Adrenal gland (tissue), 19 donors: ENCODE measurements at places on chromosomes 6 and 20. TPM values are rescaled to one million over a fixed set of nuclear protein-coding genes. Genes with fewer than 3 reads are reported as not detected.

DNA sequence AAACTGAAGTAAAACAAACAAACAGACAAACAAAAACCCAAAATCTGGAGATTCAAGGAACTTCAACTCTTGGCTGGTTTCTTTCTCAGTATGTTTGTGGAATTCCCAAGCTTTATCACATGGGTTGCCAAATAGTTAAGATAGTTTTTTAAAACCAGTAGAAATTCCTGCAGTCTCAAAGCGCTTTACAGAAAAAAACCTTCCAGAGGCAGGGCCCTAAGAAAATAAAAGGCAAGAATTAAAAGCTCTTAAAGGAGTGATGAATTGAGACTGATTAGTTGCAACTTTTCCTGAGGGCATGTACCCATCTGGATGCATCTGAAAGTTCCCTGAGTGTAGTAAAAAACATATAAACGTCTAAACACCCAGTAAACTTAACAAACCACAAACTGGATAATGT, 25.9 kb upstream of the PTCHD4 start:
- DNase-seq: no peak

GRCh38 chr20:617934-618690, 8.0 kb upstream of the TCF15 start:
- DNase-seq: no peak

DNA sequence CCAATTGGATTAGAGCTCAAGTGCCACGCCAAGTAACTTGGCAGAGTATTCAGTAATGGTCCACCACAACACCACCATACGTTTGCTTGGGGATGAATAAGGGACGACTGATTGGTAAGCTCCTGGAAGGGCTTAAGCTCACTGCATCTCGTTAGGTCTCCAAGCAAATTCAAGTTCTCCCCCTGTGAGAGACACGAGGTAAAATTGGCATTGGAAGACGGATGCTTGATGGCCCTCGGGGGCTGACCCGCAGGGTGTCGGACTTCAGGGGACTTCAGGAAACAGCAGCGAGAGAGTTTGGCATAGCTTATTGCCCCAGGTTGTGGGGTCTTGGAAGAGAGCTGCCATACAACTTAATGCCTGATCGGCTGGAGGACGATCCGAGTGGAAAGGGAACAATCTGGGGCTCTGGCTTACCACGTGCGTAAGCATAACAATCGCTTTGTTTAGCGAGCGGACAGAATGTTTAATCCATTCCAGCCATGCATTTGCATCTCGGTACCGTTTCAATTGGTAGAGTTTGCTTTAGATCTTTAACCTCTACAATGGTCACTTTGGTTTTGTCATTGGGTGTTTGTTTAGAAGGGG, 4.8 kb upstream of the ZNFX1 start:
- DNase-seq: no peak

Gene ID4
- 1.5 TPM for total RNA-seq

DNA sequence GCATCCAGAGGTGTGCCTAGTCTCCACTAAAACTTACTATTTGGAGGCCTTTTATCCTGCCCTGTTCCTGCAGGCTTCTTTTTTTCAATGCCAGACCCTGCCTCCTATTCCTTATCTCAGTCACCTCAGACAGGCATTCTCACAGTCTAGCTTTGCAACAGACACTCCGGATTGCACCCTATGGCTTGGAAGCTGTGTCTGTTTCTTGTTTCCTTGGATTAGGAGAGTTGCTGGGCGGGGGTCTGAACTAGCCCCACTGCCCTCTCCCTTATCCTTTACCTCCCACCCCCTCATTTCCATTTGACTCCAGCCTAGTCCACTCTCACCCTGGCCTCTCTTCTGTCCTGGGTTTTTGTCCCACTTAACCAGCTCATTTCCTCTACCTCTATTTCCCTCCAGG, 228.1 kb upstream of the CITED2 start:
- no peak for DNase-seq

Gene SNAP25
- total RNA-seq: 11.8 TPM

Gene C20orf141
- not detected for total RNA-seq

DNA sequence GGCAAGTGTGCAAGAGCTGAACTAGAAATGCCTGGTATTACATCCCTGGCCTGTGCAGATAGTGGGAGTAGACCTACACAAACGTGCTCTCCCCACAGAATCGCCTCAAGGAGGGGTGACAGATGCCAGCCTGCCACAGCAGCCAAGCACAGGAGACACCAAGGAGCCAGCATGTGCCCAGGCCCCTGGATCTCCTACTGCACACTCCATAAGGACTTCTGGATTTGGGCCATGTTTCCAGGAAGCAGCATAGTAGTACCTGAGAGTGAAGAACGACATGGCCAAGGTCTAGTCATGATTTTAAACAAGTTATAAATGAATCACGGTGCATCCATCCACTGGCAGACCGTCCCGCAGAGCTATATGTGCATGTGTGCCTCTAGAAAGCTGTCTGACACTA, 232.2 kb downstream of the SYNDIG1 start:
- no peak for DNase-seq
